ENCODE measurements at places on chromosomes 13 and 19.
A peak's percentile ranks its signal among the peaks of the same experiment; 100 is the strongest.

DNA sequence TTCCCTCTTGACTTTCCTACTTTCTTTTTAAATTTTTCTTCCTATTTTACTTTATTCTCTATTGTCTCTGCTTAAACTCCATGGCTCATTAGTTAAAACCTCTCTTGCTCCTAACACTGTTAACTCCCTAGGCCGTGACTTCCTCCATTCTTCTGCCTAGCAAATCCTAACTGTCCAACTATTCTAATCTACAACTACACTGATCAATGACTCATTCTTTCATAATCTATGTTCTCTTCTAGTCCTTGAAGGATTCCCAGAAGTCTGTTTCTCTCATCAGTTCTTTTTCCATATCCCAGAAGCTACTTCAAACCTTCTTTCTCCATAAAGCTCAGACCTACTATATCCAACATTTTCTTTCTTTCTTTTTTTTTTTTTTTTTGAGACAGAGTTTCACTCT is 66.9 kb downstream of the MICU2 start:
- peaks cover 10% of the 10 kb centered on the region for H3K36me3 ChIP-seq
- no peak for DNase-seq
- H3K4me3 ChIP-seq, result no peak overlapping the region
- H3K27me3 ChIP-seq, result no peaks in the 10 kb centered on the region
- no peak overlapping the region for H3K27ac ChIP-seq
- peaks cover 2% of the 10 kb centered on the region for H3K4me1 ChIP-seq

- no peaks in the 10 kb centered on the region for H3K36me3 ChIP-seq
- H3K27me3 ChIP-seq, result no peaks in the 10 kb centered on the region
- H3K4me1 ChIP-seq, result no peaks in the 10 kb centered on the region
- no peak overlapping the region for H3K27ac ChIP-seq
- no peak overlapping the region for H3K4me3 ChIP-seq
Measured at GRCh38 chr19:13644645-13645044, 119.7 kb upstream of the MRI1 start.

GRCh38 chr19:5484398-5485285 is 29.4 kb downstream of the ZNRF4 start:
- no peaks in the 10 kb centered on the region for H3K36me3 ChIP-seq
- H3K4me1 ChIP-seq, result peaks cover 9% of the 10 kb centered on the region
- no peaks in the 10 kb centered on the region for H3K27me3 ChIP-seq

GRCh38 chr19:30551271-30551670 is 179.1 kb downstream of the ZNF536 start:
- H3K27me3 ChIP-seq, result no peaks in the 10 kb centered on the region
- no peaks in the 10 kb centered on the region for H3K36me3 ChIP-seq
- DNase-seq, result no peak
- H3K4me3 ChIP-seq, result no peak overlapping the region

GRCh38 chr19:979318-979741 is 4.8 kb upstream of the WDR18 start:
- H3K36me3 ChIP-seq, result peaks cover 3% of the 10 kb centered on the region
- H3K4me3 ChIP-seq, result no peak overlapping the region
- peaks cover 20% of the 10 kb centered on the region for H3K4me1 ChIP-seq
- H3K27ac ChIP-seq, result peak overlapping the region; percentile 67

DNA sequence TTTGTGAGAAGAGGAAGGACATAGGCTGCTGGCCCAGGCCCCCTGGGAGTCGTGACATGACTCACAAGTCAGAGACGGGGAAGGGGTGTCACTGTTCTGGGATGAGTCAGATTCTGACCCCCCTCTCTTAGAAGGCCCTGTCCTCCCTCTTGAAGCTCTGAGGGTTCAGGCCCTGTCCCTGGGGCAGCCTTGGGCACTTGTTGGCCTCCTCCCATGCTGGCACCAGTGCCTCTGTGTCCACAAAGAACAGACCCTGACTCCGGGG is 2.7 kb upstream of the CEACAM7 start:
- no peaks in the 10 kb centered on the region for H3K27me3 ChIP-seq
- H3K36me3 ChIP-seq, result no peaks in the 10 kb centered on the region
- no peak for DNase-seq
- H3K4me1 ChIP-seq, result no peaks in the 10 kb centered on the region
- H3K27ac ChIP-seq, result no peak overlapping the region
- peak overlapping the region; percentile 63 for H3K4me3 ChIP-seq

DNA sequence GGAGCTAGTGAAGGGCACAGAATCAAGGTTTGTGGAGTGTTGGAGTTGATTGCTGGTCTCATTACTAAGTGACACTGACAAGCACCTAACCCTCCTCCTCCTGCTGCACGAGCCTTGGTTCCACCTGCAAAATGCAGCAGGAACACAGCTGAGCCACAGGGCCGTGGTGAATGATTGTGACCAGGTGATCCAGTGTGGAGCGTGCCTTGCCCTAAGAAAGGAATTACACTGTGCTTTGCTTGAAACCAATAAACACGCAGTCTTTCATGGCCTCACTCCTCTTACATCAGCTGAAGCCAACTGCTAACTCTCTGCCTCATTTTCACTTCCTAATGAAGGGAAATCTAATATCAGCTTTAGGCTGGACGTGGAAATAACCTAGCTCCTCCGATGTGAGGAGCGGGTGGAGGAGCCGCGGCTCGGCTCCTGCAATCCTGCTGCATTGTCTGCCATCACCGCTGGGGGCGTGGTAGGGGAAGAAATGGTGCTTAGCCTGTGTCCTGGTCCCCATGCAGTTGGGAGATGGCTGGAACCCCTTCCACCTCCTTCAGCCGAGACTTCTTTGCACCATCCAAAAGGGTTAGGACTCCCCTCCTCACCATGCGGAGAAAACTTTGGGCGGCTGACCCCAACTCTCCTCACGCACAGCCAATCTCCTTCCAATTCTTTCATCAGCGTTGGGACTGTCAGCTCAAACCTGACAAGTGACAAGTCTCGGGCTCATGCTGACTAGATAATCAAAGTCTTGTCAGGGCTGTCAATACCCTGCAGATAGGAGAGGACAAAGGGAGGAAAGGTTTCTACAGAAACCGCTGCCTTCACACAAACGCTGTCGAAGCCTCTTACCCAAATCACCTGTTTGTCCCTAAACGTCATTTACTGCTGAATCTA is 427.9 kb downstream of the ZNF536 start:
- H3K36me3 ChIP-seq, result no peaks in the 10 kb centered on the region
- peak; percentile 50 for DNase-seq
- H3K27me3 ChIP-seq, result peaks cover 6% of the 10 kb centered on the region
- H3K27ac ChIP-seq, result no peak overlapping the region
- no peak overlapping the region for H3K4me3 ChIP-seq

- no peaks in the 10 kb centered on the region for H3K36me3 ChIP-seq
- H3K27me3 ChIP-seq, result no peaks in the 10 kb centered on the region
- H3K27ac ChIP-seq, result no peak overlapping the region
Measured at GRCh38 chr19:27909861-27910260, 1303.1 kb downstream of the UQCRFS1 start.

GRCh38 chr19:40791349-40791748 is 7.6 kb upstream of the EGLN2 start:
- DNase-seq, result no peak
- H3K36me3 ChIP-seq, result peaks cover 7% of the 10 kb centered on the region
- H3K27ac ChIP-seq, result no peak overlapping the region
- H3K4me1 ChIP-seq, result peaks cover 7% of the 10 kb centered on the region
- no peaks in the 10 kb centered on the region for H3K27me3 ChIP-seq
- no peak overlapping the region for H3K4me3 ChIP-seq

- no peak overlapping the region for H3K27ac ChIP-seq
- no peaks in the 10 kb centered on the region for H3K4me1 ChIP-seq
- no peaks in the 10 kb centered on the region for H3K36me3 ChIP-seq
- no peak for DNase-seq
- H3K27me3 ChIP-seq, result no peaks in the 10 kb centered on the region
Measured at GRCh38 chr13:37195621-37196020, 90.2 kb upstream of the CSNK1A1L start.

- H3K4me3 ChIP-seq, result no peak overlapping the region
- no peaks in the 10 kb centered on the region for H3K36me3 ChIP-seq
- H3K4me1 ChIP-seq, result no peaks in the 10 kb centered on the region
- no peaks in the 10 kb centered on the region for H3K27me3 ChIP-seq
Measured at GRCh38 chr13:74145249-74145975, 11.2 kb upstream of the KLF12 start.

- DNase-seq, result no peak
- H3K4me1 ChIP-seq, result peaks cover 2% of the 10 kb centered on the region
- H3K27me3 ChIP-seq, result no peaks in the 10 kb centered on the region
- no peak overlapping the region for H3K27ac ChIP-seq
- no peak overlapping the region for H3K4me3 ChIP-seq
- no peaks in the 10 kb centered on the region for H3K36me3 ChIP-seq
Measured at GRCh38 chr13:113564331-113565023, 20.1 kb upstream of the TFDP1 start.

DNA sequence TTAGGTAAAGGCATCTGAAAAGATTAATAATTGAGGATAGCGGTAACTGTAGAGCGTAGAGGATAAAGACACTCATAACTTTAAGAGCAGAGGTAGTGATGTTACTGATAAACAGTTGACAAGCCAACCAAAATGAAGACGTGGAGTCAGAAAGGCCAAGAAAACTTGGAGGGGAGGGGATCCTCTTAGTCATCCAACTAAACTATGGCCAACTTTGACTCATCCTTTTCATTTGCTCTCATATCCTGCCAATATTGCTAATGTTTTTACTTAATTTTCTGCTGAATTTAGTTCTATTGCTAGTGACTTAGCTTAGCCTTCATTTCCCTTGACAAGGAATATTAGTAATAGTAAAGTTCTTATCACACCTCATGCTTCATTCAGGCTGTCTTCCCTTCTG is 13.4 kb downstream of the ITGBL1 start:
- no peaks in the 10 kb centered on the region for H3K27me3 ChIP-seq
- H3K36me3 ChIP-seq, result no peaks in the 10 kb centered on the region
- H3K4me1 ChIP-seq, result peaks cover 3% of the 10 kb centered on the region
- DNase-seq, result no peak

DNA sequence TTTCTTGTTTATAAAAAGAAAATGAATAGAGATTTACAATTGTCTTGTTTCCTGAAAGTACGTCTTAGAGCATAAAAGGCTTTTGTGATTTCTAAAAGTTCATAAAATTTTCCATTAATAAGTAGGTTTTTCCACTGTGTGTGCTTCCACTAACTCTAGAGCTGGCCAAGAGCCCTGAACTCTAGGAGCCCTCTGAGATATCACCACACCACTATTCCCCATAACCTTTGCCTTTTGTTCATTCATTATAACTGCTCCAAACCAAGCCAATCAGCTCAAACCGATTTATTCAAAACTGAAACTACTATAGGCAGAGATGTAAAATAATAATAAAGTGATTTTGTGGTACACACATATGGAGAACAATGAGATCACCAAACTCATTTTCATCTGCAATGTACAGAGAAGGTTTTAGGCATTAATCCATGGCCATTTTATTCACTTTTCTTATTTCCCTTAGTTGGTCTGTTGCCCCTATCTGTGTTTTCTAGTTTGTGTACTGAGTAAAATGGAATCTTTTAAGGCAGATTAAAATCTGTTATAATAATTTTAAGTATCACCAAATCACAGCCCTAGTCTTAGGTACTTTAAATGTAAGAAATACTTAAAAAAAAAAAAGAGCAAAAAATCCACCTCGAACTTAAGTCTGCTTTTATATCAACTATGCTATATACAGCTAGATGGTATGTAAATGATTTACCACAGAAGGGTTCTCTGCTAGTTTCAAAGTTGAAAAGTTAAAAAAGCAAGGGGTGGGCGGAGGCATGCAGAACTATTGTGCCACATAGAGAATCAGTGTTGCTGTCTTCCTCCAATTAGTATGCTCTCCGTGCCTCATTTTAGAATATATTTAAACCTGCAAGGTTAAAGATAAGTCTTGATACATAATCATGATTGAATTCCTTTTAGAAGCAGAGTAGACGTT is 311.3 kb downstream of the KLF12 start:
- no peak for DNase-seq
- H3K4me3 ChIP-seq, result no peak overlapping the region
- H3K27me3 ChIP-seq, result no peaks in the 10 kb centered on the region
- no peaks in the 10 kb centered on the region for H3K4me1 ChIP-seq

- H3K27me3 ChIP-seq, result no peaks in the 10 kb centered on the region
- no peak for DNase-seq
- H3K36me3 ChIP-seq, result peaks cover 37% of the 10 kb centered on the region
- peaks cover 6% of the 10 kb centered on the region for H3K4me1 ChIP-seq
- no peak overlapping the region for H3K27ac ChIP-seq
Measured at GRCh38 chr19:18931316-18932162, 9.5 kb downstream of the HOMER3 start.

GRCh38 chr13:59374691-59375090 is 789.0 kb downstream of the DIAPH3 start:
- no peak overlapping the region for H3K27ac ChIP-seq
- H3K4me1 ChIP-seq, result no peaks in the 10 kb centered on the region
- H3K36me3 ChIP-seq, result no peaks in the 10 kb centered on the region
- H3K4me3 ChIP-seq, result no peak overlapping the region
- no peak for DNase-seq

- no peak for DNase-seq
- no peak overlapping the region for H3K27ac ChIP-seq
- H3K4me1 ChIP-seq, result peaks cover 13% of the 10 kb centered on the region
- H3K4me3 ChIP-seq, result peak overlapping the region; percentile 66
- peaks cover 56% of the 10 kb centered on the region for H3K36me3 ChIP-seq
Measured at GRCh38 chr19:17860993-17861360, 1.3 kb downstream of the RPL18A start.

- DNase-seq, result no peak
- H3K36me3 ChIP-seq, result peaks cover 3% of the 10 kb centered on the region
- H3K27ac ChIP-seq, result peak within 1 kb of the TSS; percentile 62
- no peak within 1 kb of the TSS for H3K4me3 ChIP-seq
- H3K27me3 ChIP-seq, result no peaks in the 10 kb centered on the region
Measured at GRCh38 chr19:48868114-48868886, at the start of gene PLEKHA4. TSS of gene PLEKHA4 (minus strand) at chr19:48868617. CDS start at chr19:48867620, 997 bp downstream.

GRCh38 chr13:33105387-33106005 is 89.3 kb downstream of the KL start:
- H3K4me1 ChIP-seq, result no peaks in the 10 kb centered on the region
- no peaks in the 10 kb centered on the region for H3K36me3 ChIP-seq
- no peak overlapping the region for H3K27ac ChIP-seq
- no peaks in the 10 kb centered on the region for H3K27me3 ChIP-seq
- DNase-seq, result no peak

DNA sequence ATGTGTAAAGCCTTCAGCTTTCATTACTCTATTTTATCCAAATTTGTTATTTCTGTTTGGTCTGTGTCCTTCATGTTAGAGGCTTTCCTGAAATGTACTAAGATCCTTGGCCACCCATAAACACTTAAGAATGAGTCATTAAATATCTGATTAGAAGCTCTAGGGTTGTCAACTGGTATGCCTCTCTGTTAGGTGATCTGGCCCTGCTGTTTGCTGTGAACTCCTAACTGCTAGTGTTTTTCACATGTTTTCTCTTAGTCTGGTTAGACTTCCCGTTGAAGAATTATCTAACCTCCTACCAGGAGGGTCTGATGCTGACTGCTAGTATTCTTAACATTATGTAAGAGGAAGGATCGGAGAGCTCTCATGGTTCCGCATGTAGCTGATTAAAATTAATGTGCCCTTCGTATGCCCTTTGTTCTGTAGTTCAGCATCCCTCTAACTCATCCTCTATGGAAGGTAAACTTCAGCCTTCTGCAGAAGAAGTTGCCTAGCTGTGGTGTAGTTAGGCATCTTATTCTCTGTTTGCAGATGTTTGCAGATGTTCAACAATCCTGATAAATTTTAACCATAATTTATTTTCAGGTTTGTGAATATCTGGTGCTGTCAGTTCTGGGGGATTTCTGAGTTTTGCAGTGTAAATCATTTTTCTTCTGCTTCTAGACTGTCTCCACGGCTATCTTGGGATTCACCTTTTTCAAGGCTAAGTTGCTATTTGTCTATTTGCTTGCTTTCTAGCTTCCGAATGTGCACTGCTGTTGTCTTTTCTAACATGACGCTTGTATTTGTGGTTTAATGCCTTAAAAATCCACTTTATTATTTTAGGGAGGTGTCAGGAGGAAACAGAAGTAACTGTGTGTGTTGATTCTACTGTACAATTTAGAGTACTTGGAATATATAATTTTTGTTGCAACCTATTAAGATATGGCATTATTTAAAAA is 207.2 kb upstream of the SPRY2 start:
- peaks cover 19% of the 10 kb centered on the region for H3K4me1 ChIP-seq
- no peaks in the 10 kb centered on the region for H3K27me3 ChIP-seq
- no peak overlapping the region for H3K4me3 ChIP-seq
- H3K36me3 ChIP-seq, result no peaks in the 10 kb centered on the region
- no peak overlapping the region for H3K27ac ChIP-seq
- no peak for DNase-seq

Data from neuronal stem cell (in vitro differentiated cells).